ENCODE measurements at places on chromosomes 16 and 17.
A peak's percentile ranks its signal among the peaks of the same experiment; 100 is the strongest.

DNA sequence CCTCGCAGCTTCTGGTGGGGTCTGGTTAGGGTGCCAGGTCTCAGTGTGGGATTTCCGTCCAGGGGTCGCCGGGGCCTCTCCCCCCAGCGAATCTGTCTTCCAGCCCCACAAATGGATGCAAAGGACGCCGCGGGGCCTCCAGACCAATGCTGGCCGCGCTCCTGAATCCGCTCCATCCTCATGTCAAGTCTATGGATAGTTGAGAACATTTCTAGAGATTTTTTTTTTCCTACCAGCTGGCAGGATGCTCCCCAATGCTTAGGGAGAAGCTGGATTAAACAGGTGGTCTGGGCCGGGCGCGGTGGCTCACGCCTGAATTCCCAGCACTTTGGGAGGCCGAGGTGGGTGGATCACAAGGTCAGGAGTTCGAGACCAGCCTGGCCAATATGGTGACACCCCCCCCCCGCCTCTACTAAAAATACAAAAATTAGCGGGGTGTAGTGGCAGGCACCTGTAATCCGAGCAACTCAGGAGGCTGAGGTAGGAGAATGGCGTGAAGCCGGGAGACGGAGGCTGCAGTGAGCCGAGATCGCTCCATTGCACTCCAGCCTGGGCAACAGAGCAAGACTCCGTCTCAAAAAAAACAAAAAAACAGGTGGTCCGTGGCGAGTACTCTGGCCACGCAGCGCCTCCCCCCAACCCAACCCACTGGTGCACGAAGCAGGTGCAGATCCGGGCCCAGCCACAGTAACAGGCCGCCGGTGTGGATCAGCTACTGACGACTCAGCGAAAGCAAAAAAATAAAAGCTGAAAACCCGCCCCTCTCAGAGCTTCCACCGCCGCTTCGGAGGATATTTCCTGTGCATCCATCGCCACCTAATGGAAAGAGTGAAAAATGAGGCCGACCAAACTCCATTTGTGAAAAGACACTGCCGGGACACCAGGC lies 1.1 kb upstream of the NXN start:
- DNase-seq: peak; percentile 73

DNA sequence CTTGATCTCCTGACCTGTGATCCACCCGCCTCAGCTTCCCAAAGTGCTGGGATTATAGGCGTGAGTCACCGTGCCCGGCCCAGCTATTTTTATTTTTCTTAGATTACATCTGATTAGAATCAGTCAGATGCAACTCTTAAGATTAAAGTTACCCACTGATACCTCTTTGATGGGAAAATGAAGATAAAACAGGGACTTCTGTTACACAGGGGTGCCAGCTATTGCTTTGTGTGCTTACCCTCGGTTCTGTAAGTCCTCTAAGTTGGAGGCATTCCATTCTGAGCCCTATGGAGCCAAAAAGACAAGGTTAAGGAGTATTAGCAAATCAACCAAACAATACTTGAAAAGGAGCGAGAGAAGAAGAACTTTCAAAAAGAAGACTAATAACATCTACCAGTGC lies 32.6 kb upstream of the CORO6 start:
- no peak for DNase-seq

GRCh38 chr17:7029659-7030058 lies 6.2 kb upstream of the SLC16A13 start:
- DNase-seq: no peak

DNA sequence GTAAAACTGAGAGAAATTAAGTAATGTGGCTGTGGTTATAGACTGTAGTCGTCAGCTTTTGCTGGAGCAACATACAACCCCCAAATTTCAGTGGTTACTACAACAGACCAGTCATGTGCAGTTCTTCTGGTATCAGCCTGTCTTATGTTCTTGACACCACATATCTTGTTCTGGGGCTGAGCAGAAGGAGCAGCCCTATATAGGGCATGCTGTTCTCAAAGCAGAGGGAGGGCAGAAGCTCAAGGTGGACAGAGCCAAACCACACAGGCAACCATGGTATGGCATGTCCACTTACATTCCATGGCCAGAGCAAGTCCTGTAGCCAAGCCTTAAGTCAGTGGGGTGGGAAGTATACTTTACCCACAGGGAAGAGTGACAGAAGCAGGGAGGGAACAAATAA lies 7.7 kb downstream of the PRKAR1A start:
- DNase-seq: no peak

Measured in hippocampal formation (tissue), 2 donors.